ENCODE measurements at places on chromosomes 6 and 20.

GRCh38 chr6:112846681-112847080 is 499.6 kb downstream of the RFPL4B start:
- DNase-seq, result no peak

DNA sequence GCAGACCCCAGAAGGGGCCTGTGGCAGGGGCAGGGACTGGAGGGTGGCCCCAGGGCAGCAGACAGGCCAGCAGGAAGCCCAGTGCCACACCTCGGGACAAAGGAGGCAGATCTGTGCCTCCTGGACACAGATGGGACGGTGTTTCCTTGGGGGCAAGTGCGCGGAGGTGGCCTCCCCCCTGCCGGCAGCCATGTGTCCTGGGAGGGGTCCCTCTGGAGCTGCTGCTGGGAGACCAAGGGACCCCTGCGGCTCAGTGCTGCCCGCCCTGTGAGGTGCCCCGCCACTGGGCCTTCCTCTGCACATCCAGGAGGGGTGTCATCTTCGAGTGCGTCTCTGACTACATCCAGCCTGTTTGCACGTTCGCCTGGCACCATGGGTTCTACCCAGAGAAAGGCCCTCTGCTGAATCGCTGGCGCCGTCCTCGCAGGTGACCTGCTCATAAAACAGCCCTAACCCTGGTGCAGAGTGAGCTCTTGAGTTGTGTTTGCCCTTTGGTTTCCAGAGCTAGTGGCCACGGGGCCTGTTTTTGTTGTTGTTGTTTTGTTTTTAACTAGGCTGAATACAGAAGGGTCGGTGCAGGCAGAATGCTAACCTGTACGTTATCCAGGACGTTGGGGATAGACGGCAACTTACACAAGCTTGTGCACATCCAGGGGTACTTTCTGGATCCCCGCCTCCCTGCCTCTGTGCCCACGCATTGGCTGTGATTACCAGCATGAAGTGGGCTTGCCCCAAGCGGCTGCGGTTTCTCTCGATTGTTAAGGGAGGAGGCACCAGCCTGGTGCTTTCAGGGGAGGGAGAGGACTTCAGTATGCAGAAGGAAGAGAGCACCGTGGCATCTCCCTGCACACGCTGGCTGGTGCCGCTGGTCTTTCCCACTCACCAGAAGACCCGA is 1.3 kb upstream of the KCNQ2 start:
- DNase-seq, result no peak

- no peak for DNase-seq
Measured at GRCh38 chr6:106109029-106109428, 22.9 kb downstream of the PRDM1 start.

GRCh38 chr20:9286501-9287461 is 217.9 kb downstream of the PLCB4 start:
- DNase-seq, result no peak

DNA sequence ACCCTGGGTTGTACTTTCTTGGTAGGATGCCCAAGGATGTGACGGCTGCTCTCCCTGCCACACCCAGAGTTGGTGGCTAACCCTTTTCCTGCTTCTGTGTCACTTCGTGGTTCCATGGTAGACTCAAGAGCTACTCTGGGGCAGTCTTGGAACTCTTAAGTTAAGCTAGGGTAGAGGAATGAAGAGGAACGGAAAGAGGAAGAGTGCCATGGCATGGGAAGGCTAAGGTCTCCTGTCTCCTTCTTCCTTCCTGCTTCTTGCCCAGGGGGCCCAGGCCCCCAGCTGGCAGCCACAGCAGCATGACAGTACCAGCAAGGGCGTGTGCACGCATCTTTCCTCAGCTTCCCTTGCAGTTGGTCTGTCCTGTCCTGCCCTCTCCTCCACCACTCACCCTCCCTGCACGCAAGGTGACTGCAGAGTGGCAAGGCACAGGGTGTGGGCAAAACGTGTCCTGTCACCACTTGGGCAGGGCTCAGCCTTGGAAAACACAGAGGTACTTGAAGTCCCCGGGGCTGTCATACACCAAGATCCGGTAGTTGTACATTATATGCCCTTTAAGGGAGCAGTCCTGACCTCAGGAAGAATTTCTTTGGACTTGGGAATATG is 39.8 kb upstream of the TGM3 start:
- DNase-seq, result no peak

DNA sequence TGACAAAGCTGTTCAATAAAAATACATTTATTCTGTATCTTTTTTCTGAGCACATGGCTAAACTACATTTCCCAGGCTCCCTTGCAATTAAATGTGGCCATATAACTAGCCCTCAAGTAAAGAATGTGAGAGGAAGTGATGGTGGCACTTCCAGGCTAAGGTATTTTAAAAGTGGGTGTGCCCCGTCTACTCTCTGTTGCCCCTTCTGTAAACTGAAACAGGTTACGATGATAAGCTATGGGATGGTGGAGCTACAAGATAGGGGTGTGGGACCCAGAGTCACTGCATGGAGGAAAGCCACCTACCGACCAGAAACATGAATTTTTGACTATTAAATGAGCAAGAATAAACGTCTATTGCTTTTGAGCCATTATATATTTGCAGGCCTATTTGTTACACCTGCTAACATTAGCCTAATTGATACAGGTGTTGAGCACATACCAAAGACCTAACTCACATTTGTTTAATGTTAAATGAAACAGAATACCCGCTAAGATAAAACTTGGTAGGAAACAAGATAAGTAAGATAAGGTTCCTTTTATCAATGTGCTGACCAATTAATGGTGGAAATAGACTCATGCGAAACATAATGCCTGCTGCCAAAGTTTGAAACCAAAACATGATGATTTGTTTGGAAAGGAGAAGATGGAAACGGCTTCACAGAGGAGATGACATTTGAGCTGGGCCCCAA is 3.1 kb downstream of the FYN start:
- no peak for DNase-seq

GRCh38 chr6:91462241-91462640 is 875.4 kb upstream of the MAP3K7 start:
- no peak for DNase-seq

GRCh38 chr6:105616521-105616920 is 213.6 kb upstream of the PREP start:
- DNase-seq, result no peak

GRCh38 chr6:87914637-87915395 is 132.8 kb upstream of the SPACA1 start:
- DNase-seq, result peak; percentile 19

DNA sequence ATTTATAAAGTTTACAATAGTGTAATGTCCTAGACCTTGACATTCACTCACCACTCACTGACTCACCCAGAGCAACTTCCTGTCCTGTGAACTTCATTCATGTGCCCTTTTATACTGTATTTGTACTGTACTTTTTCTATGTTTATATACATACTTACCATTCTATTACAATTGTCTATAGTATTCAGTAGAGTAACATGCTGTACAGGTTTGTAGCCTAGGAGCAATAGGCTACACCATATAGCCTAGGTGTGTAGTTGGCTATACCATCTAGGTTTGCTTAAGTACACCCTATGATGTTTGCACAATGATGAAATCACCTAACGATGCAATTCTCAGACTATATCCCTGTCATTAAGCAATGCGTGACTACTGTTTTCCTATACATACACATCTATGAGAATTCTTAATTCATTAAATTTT is 17.5 kb downstream of the EDEM2 start:
- no peak for DNase-seq

DNA sequence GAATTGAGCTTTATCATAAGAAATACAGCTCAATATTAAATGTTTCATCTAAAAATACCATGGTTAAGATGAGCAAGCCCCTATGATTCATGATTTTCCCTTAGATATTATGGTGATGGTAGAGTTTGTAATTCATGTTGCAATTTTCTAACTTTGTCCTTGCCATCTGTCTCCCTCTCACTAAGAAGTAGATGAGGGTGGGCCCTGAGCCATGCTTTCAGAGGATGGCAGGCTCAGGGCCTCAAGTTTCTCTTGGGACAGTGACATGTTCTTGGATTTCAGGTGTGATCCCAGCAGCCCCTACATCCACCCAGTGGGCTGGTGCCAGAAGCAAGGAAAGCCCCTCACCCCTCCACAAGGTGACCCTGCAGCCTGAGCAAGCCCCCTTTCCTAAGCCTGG is 25.6 kb downstream of the L3MBTL1 start:
- DNase-seq, result peak; percentile 57

GRCh38 chr6:120447605-120448004 is 886.7 kb downstream of the TBC1D32 start:
- no peak for DNase-seq

DNA sequence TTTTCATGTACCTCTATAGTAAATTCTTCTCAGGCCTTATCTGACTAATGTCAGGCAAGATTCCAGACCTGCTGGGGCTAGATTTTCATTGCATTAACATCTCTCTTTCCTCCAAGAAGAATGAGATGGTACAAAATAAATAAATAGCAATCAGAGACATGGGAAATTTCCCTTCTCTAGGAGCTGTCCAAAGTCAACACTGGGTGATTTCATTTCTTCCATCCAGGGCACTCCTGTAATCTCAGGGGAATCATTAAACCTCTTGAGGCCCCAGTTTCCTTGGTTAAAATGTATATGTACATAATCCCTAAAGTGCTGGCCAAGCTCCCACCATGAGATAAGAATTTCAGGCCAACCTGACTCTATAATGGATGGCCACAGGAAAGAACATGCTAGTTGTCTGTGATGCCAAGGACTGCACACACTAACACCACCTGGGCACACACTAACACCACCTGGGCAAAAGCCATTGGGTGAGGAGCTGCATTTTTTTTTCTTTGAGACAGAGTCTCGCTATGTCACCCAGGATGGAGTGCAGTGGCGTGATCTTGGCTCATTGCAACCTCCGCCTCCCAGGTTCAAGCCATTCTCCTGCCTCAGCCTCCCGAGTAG is 912 bp downstream of the IL17F start:
- no peak for DNase-seq

- DNase-seq, result peak; percentile 37
Measured at GRCh38 chr20:2729791-2730190, 37.2 kb downstream of the EBF4 start.

DNA sequence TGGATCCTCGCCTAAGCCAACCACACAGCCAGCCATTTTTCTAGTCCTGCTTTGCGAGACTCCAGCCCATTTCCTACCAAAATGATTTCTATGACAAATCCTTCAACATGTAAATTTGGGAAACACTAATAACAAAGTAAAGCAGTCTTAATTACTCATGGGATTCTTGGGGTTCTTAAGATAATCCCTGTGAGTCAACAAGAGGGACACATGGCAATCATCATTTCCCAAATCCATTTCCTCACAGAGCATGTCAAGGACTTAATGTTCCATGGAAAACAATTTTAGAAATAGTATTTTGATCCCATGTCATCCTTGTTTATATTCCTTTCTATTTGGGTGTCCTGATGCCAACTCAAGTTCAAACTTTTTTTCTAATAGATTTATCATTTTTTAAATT is 322.7 kb upstream of the NOX3 start:
- DNase-seq, result no peak

GRCh38 chr6:11416936-11417576 is 120.5 kb upstream of the TMEM170B start:
- DNase-seq, result no peak

GRCh38 chr20:58173930-58174707 is 54.3 kb downstream of the ANKRD60 start:
- DNase-seq, result no peak

GRCh38 chr6:53869964-53870363 is 75.2 kb downstream of the LRRC1 start:
- no peak for DNase-seq

GRCh38 chr6:154466139-154466538 is 44.3 kb downstream of the CNKSR3 start:
- DNase-seq, result no peak

- no peak for DNase-seq
Measured at GRCh38 chr6:25695671-25696070, 43.7 kb downstream of the SCGN start.

Data from GM03348 (cell line).